T-helper 2 cell treated with Interferon-gamma antibody and Interleukin-4, amounts not matched to agents 5 μg/mL and 100 μg/mL, for 36 hours (primary cell): ENCODE measurements at places on chromosomes 12 and 14.

- no peak for DNase-seq
Observed at GRCh38 chr14:55303691-55304145, 32.5 kb downstream of the FBXO34 start.

DNA sequence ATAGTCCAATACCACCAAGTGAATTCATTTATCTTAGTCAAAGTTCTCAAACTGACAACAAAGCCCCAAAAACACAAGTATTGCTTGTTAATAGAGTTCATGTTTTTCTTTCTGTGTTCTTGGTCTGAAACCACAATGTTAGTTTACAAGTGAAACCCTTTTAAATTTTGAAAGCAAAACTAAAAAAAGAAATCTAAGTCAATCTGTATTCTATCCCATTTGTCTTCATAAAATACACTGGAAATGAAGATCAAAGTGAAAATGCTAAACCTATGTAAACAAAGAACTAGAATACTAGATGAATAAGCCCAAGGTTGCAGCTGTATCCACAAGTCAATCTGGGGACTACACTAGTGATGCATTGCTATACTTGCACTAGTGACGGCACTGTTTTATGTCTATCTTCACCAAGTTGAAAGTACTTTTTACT, 10.4 kb downstream of the MAP4K5 start:
- DNase-seq = peak; percentile 31

DNA sequence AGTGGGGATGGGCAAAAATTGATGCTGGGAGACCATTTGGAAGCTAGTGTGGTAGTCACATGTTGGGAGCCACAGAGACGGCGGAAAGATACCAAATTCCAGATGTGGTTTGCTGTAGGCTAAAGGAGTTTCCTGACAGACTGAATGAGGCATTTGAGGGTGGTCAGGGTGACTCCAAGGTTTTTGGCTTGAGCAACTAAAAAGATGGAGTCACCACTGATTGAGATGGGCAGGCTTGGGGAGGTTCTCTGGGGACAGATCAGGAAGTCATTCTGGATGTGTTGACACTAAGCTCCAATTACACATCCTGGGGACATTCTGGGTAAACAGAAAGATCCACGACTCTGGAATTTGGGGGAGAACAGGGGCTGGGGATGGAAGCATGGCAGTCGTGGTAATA, 15.5 kb upstream of the SERPINA9 start:
- no peak for DNase-seq

DNA sequence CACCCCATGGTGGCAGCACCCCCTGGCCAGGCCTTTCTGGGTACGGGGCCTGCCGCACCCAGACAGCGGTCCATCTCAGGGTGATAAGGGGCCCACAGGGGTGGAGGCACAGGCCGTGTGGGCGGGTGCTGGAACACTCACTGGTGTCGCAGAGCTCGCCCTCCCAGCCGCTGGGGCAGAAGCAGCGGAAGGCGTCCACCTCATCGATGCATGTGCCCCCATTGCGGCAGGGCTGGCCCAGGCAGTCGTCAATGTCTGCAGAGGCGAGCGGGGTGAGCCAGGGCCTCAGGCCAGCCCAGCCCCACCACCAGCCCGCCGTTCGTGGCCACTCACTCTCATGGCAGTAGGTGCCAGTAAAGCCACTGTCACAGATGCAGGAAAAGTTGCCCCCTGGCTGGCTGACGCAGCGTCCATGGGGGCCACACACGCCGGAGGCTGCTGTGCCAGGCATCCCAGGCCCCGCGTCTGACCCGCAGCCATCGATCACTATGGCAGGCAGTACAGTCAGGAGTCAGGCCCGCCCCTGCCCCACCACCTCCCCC, 19.9 kb downstream of the JAG2 start:
- no peak for DNase-seq

DNA sequence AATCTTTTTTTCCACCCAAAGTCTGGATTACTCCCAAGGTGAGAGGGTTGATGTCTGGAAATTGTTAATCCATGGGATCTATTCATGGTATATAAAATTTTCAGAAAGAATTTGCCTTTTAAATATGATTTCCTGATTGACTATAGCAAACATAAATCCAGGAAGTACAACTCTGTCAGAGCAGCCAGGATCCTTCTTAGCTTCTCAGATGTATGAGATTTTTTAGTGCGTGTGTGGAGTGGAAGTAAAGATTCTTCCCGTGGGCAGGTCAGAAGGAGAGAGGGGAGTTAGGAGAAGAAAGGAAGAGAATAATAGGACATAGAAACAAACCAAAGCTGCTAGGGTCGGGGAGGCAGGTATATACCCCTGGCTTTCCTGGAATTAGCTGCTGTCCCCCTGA, 159.3 kb downstream of the FBXL14 start:
- no peak for DNase-seq
